ENCODE measurements at places on chromosomes 2 and 18.
A peak's percentile ranks its signal among the peaks of the same experiment; 100 is the strongest.

DNA sequence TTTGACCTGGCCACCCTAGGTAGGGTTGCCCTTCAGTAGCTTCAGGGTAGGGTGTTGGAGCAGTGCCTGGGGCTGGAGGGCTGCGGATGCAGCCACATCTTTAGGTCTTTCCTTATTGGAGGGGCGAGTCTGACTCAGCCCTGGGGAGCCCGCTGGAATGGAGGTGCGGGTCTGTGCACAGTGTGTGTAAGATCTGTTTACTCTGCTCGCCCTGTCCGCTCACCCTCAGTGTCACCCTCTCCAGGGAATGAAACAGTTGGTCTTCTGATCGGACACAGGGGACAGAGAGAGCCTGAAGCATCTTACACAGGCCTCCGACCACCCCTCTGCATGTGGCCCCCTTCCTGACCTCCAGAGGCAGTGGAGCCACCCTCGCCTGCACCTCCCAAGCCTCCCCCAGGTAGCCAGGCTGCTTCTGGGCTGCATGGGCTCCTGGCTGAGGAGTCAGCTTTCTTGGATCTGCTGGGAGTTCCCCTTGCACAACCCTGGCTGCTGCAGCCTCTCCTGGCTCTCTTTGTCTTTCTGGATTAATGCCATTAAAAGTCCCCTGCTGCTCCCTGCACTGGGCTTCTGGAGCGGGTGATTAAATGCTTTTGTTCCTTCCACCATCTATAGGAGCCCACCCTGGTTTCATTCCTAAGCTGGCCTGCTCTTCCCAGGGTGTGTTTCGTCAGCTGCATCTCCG is 82.6 kb downstream of the ASB1 start:
- no peak for DNase-seq

- DNase-seq: no peak
Observed at GRCh38 chr2:263774-264492, at the start of gene SH3YL1. Gene SH3YL1 (minus strand): TSS chr2:264032. CDS start chr2:263984, 48 bp downstream.

- DNase-seq: peak; percentile 88
Observed at GRCh38 chr18:9334973-9335696, 562 bp downstream of the TWSG1 start.

DNA sequence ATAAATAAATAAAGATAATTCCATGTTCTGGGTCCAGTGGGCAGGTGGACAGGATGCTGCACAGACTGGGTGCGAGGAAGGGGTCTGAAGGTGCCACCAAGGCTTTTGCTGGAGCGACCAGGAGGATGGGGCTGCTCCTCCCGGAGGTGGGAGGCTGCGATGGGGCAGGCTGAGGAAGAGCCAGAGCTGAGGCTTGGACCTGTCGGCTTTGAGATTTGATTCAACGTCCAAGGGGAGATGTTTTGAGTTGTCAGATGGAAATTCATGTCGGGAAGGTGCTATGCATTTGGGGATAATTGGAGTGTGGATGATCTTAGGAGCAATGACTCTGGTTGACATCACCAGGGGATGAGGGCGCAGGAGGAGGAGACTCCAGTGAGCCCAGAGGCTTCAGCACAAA is 11.7 kb downstream of the ALLC start:
- DNase-seq: peak; percentile 64

DNA sequence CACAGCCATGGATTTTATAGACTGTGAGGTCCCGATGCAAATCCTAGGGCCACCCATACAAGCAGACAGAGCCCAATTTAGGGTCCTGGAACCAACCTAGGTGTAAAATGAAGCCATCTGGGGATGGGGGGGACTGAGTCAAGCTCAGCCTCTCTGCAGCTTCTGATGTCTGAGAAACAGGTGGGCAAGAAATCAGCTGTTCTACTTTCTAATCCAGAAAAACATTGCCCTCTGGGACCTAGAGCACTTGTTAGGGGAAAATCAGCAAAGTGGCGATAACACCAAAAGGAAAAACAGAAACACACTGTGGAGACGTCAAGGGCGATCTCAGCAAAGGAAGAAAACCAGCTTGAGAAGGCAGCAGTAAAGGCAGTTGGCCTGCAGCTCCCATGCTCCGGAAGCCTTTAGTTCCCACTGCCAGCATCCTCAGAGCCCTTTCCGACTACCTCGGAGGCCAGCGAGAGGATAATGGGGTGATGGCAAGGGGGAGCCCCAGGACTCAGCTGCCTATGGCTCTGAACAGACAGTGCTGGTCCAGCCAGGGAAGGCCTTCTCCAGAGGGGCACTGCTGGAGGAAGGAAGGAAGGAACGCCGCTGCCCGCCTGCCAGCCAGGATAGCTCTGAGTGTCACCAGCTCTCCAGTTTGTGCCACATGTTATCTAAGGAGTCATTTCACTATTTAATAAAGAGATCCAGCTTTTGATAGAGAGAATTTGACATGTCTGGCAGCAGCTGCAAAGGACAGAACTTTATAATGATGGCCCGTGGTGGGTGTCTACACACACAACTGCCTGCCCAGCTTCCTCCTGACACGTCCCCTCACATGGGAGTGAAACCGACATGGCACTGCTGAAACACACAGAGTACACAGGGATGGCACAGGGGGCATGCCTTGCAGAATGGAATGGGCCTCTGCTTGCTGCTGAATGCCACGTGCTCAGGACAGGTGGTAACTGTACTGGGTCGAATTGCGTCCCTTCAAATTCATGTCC is 37.7 kb downstream of the HS1BP3 start:
- no peak for DNase-seq

GRCh38 chr2:145488571-145488970 is 968.7 kb upstream of the ZEB2 start:
- DNase-seq: no peak

DNA sequence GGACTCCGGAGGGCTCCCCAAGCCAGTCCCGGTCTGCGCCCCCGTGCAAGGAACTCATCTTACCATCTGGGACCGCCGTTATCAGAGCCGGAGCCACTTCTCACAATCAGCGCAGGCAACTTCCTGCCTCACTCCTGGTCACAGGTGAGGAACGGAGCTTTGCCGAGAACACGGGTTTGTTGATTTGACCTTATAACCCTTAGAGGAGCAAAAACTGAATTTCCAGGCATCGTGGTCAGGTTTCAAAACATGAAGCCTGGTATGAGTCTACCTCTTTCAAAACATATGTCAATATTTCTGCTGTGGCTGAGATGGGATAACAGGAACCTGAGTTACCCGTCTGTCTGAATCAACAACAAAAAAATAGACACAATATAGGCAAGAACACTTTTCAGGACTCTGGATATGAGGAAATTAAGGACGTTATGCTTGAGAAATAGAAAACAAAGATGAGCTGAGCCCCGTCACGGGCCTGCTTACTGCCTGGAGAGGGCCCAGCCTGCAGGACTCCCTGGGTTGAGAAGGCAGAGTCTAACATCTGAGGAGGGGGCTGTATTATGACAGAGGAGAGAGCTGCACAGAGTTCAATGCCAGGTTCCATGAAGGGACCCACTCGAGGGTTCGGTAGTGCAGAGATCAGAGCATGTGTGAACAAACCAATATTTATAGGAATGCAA is 148.7 kb downstream of the NDUFA10 start:
- peak; percentile 73 for DNase-seq

DNA sequence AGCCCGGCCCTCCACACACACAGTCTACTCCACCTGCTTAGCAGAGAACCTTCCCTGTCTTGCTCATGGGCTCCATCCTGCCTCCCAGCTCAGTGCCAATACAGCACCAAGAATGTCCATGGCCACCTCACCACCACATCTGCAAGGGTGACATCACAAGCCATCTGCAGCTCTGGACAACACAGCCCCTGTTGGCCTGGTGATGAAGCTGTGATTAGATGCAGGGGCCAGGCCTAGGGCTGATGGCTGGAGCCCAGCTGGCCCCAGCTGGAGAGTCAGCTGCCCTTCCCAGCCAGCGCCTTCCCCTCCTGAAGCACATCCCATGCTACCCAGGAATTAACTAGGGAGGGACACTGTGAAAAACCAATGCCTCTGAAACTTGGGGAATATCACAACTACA is 91.1 kb downstream of the TTC32 start:
- DNase-seq: no peak

- no peak for DNase-seq
Observed at GRCh38 chr2:231800493-231801091, 14.3 kb downstream of the COPS7B start.

GRCh38 chr2:239169311-239170048 is 231.3 kb downstream of the HDAC4 start:
- peak; percentile 82 for DNase-seq

GRCh38 chr2:85750587-85751575 is 2.9 kb upstream of the ATOH8 start:
- DNase-seq: no peak

Data from osteocyte (in vitro differentiated cells).